Activated T-helper 1 cell treated with anti-CD3 and anti-CD28 coated beads, Interleukin-12 subunit alpha, Interleukin-12 subunit beta, Interleukin-2, Interleukin-4 antibody, amounts not matched to agents 30 ng/mL and 10 ng/mL and 1 ng/mL, durations not matched to agents 14 hours and 24 hours and 36 hours (primary cell): ENCODE measurements at places on chromosomes 7 and 10.

DNA sequence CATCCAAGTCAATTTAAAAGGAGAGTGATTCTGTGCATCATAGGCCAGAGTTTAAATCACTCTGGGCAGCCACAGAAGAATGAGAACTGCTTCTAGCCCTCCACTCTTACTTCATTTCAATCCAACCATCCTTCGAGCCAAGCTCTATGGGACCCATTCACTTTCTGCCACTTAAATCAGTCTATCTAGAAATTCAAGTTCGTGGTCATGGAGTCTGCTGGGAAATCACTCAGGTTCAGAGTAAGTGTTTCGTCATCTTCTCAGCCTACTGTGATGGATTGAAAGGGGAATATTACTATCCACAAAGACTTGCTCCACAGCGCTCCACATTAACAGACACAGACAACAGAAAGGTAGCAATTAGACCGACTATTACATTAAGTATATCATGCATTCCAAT, 4.6 kb downstream of the DCLRE1C start:
- DNase-seq, result no peak

- no peak for DNase-seq
Measured at GRCh38 chr7:78178319-78178718, 379.7 kb downstream of the PHTF2 start.

- no peak for DNase-seq
Measured at GRCh38 chr7:18003286-18003994, 24.2 kb downstream of the PRPS1L1 start.

DNA sequence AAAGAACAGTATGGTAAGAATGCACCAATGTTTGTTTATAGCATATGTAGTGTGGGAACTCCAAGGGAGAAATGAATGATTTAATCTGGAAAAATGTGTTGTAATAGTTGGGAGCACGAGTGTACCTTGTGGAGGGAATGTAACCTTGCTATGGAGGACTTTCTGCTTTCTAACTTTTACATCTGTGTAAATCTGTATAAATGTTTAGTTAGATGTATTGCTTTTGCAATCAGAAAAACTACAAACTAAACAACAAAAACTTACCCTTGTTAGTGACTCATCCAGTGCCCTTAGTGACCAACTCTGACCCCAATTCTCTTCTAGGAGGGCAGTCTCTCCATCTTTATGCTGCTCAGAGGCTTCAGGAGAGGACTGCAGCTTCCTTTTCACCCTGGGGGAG, 89.3 kb downstream of the CCNY start:
- no peak for DNase-seq

GRCh38 chr7:106099539-106099938, 12.6 kb downstream of the SYPL1 start:
- DNase-seq, result no peak

DNA sequence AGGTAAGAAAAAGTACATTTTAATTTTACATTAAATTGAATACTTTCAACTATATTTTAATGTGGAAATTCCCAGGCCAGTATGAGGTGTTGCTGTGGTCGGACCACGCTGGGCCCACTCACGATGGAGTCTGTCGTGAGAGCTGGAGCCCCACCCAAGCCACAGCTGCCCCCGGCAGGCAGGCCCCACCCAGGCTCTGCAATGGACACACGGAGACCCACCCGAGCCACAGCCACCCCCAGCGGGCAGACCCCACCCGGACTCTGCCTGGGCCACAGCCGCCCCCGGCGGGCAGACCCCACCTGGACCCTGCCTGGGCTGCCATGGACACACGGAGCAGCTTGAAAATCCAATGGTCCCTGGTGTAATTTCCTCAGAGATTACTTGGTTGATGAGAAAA, 141.3 kb downstream of the PTPRN2 start:
- DNase-seq, result no peak

DNA sequence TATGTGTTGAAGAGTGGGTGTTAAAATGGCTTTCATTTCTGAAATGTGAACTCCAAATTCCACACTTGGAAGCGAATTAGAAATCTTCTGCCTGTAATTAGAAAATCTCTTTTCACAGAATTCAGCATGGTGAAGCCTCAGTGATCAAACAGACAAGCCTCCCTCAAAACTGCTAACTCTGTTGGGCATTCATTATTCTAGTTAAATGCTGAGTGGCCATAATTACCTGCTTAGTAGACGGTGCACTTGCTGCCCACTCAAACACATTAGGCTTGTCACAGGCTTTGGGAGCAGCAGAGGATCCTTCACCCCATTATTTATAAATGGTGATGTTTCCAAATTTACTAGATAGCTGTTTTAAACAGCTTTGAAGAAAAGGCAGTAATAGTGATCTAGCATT, 177.2 kb upstream of the PCLO start:
- DNase-seq, result no peak
